ENCODE measurements at places on chromosomes 1 and 21. TPM values are rescaled to one million over a fixed set of nuclear protein-coding genes. Genes with fewer than 3 reads are reported as not detected.

Gene PATJ
- 3.0 TPM for total RNA-seq

DNA sequence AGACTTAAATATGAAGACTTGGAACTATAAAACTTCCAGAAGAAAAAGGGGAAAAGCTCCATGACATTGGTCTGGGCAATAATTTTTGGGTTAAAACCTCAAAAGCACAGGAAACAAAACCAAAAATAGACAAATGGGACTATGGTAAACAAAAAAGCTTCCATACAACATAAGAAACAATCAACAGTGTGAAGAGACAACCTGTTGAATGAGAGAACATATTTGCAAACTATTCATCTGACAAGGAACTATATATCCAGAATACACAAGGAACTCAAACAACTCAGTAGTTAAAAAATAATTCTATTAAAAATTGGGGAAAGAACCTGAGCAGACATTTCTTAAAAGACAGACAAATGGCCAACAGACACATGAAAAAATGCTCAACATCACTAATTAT is 192.7 kb upstream of the ZNHIT6 start:
- peaks cover 9% of the 10 kb centered on the region for H3K27me3 ChIP-seq
- H3K27ac ChIP-seq, result no peak overlapping the region
- H3K4me3 ChIP-seq, result no peak overlapping the region
- H3K4me1 ChIP-seq, result no peaks in the 10 kb centered on the region
- no peaks in the 10 kb centered on the region for H3K36me3 ChIP-seq
- no peak for DNase-seq

DNA sequence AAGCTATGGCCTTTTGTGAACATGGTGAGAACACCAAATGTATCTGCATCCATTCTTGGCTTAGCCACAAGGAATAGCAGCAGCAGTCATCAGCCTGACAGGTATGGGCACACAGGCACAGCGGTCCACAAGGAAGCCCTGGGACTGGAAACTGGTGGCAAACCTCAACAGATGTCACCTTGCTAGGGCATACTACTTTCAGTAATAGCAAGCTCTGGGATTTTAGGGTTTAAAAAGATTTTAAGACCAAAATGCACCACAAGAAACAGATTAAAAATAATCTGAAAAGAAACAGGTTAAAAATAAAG is 9.7 kb upstream of the CADM3 start:
- peaks cover 7% of the 10 kb centered on the region for H3K4me1 ChIP-seq
- H3K36me3 ChIP-seq, result no peaks in the 10 kb centered on the region
- H3K27ac ChIP-seq, result no peak overlapping the region
- no peak overlapping the region for H3K4me3 ChIP-seq

DNA sequence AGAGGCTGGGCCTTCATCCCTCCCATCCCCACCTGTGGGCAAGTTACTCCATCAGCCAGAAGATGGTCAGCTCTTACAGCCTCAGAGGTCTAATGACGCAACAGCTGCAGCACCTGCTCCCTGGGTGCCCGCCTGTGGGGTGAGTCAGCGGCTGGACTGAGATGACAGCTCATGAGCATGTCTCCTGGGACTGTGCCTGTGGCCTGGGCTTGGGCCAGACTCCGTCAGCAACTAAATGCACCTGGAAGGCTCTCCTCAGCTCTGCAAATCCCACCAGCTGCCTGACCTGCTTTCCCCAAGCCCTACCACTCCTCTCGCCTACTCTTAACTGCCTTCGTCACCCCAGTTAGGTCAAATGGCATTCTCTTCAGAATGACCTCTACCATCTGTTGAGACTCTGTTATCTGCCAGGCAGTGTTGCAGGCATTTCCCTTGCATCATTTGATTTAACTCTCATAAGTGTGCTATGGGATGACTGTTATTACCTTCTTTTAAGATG is 47.7 kb downstream of the ETS2 start:
- H3K27me3 ChIP-seq, result no peaks in the 10 kb centered on the region
- H3K36me3 ChIP-seq, result no peaks in the 10 kb centered on the region
- DNase-seq, result peak; percentile 88
- no peak overlapping the region for H3K4me3 ChIP-seq
- H3K4me1 ChIP-seq, result peaks cover 41% of the 10 kb centered on the region

GRCh38 chr1:3688356-3689137 is 36.2 kb downstream of the TP73 start:
- no peak overlapping the region for H3K4me3 ChIP-seq
- no peak overlapping the region for H3K27ac ChIP-seq
- H3K27me3 ChIP-seq, result no peaks in the 10 kb centered on the region
- DNase-seq, result no peak

GRCh38 chr1:21634806-21635535 is 34.2 kb downstream of the RAP1GAP start:
- H3K27ac ChIP-seq, result no peak overlapping the region
- no peaks in the 10 kb centered on the region for H3K36me3 ChIP-seq
- no peak overlapping the region for H3K4me3 ChIP-seq
- no peaks in the 10 kb centered on the region for H3K27me3 ChIP-seq
- no peaks in the 10 kb centered on the region for H3K4me1 ChIP-seq

Gene CFAP141
- not detected for total RNA-seq
